ENCODE measurements at places on chromosomes 7 and 10. TPM values are rescaled to one million over a fixed set of nuclear protein-coding genes. Genes with fewer than 3 reads are reported as not detected.

GRCh38 chr10:129332476-129332875 lies 134.6 kb upstream of the MGMT start:
- no peak overlapping the region for H3K4me3 ChIP-seq
- no peaks in the 10 kb centered on the region for H3K4me1 ChIP-seq
- no peak overlapping the region for H3K27ac ChIP-seq
- no peaks in the 10 kb centered on the region for H3K27me3 ChIP-seq
- peak; percentile 6 for DNase-seq

DNA sequence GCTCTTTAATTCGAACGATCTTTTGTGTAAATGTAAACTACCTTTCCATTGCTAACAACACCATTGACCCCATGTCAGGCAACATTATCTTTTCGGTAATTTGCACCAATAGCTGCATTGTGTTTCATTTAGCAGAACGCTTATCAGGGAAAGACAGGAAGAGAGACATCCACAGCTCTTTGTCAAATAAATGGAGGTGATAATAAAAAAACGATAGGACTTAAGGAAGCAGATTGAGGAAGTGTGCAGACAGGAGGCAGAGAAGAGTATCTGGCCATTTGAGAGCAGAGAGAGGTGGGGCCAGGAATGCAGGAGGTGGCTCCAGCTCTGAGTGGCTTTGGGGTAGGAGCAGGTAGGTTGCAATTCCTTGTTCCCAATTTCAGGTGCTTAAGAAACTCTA lies 37.5 kb upstream of the ADARB2 start:
- no peaks in the 10 kb centered on the region for H3K4me1 ChIP-seq
- no peaks in the 10 kb centered on the region for H3K27me3 ChIP-seq
- H3K36me3 ChIP-seq, result no peaks in the 10 kb centered on the region
- DNase-seq, result no peak

GRCh38 chr10:113473851-113474250 lies 79.0 kb upstream of the HABP2 start:
- no peaks in the 10 kb centered on the region for H3K36me3 ChIP-seq
- H3K4me1 ChIP-seq, result no peaks in the 10 kb centered on the region
- no peaks in the 10 kb centered on the region for H3K27me3 ChIP-seq
- H3K4me3 ChIP-seq, result no peak overlapping the region
- DNase-seq, result no peak

DNA sequence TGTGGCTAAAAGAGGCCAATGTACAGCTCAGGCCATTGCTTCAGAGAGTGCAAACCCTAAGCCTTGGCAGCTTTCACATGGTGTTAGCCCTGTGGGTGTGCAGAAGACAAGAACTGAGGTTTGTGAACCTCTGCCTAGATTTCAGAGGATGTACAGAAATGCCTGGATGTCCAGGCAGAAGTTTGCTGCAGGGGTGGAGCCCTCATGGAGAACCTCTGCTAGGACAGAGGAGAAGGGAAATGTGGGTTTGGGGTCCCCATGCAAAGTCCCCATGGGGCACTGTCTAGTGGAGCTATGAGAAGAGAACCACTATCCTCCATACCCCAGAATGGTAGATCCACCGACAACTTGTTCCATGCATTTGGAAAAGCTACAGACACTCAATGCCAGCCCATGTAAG lies 12.4 kb downstream of the SORCS1 start:
- H3K4me3 ChIP-seq, result no peak overlapping the region
- H3K4me1 ChIP-seq, result no peaks in the 10 kb centered on the region
- H3K27ac ChIP-seq, result no peak overlapping the region
- H3K36me3 ChIP-seq, result no peaks in the 10 kb centered on the region
- H3K27me3 ChIP-seq, result no peaks in the 10 kb centered on the region

DNA sequence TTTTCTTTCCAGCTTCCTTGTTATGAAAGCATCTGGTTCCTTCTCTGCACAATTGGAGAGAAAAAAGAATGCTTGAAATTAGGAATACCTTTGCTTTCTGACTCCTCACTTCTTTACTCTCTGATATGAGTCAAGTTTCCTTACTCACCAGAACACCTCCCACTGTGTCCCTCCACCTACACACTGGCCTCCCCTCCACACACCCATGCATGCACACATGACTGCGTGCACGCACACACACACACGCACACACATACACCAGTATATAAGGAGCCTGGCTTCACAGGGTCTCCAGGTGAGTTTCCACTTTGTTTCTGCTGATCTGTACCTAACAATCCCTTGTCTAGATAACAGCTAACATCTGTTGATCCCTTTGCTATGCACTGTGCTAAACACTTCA lies 11.4 kb upstream of the PTER start:
- no peaks in the 10 kb centered on the region for H3K4me1 ChIP-seq
- no peak for DNase-seq
- H3K4me3 ChIP-seq, result no peak overlapping the region
- H3K27me3 ChIP-seq, result peaks cover 19% of the 10 kb centered on the region
- H3K36me3 ChIP-seq, result no peaks in the 10 kb centered on the region

- no peak for DNase-seq
- no peak within 1 kb of the TSS for H3K4me3 ChIP-seq
- no peak within 1 kb of the TSS for H3K27ac ChIP-seq
- H3K4me1 ChIP-seq, result peaks cover 6% of the 10 kb centered on the region
- H3K27me3 ChIP-seq, result no peaks in the 10 kb centered on the region
- no peaks in the 10 kb centered on the region for H3K36me3 ChIP-seq
Observed at GRCh38 chr7:75772081-75773077, at the start of gene CCL26. CCL26 (minus strand) TSS chr7:75772211; CDS start chr7:75772176, 35 bp downstream.

- no peak overlapping the region for H3K4me3 ChIP-seq
- no peaks in the 10 kb centered on the region for H3K36me3 ChIP-seq
- H3K27ac ChIP-seq, result no peak overlapping the region
Observed at GRCh38 chr10:114682121-114682520, 24.0 kb upstream of the ABLIM1 start.

DNA sequence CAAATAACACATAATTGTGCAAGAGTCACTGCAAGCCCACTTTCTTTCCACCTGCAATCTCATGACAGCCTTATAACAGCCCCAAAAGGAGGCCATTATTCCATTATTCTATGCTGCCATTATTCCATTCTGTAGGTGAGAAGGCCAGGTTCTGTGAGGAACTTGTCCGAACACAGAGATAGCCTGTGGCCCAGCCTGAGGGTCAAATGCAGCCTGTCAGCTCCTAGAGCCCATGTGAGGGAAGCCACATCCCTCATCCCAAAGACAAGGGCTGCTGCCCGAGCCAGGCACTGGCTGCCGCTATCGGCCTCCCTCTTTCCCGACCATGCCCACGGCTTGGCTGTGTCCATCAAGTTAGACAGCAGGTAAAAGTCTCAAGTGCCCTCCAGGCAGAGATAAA lies 24.1 kb upstream of the C10orf71 start:
- H3K4me3 ChIP-seq, result no peak overlapping the region
- H3K27ac ChIP-seq, result no peak overlapping the region
- no peaks in the 10 kb centered on the region for H3K4me1 ChIP-seq
- H3K27me3 ChIP-seq, result peaks cover 22% of the 10 kb centered on the region
- no peak for DNase-seq

DNA sequence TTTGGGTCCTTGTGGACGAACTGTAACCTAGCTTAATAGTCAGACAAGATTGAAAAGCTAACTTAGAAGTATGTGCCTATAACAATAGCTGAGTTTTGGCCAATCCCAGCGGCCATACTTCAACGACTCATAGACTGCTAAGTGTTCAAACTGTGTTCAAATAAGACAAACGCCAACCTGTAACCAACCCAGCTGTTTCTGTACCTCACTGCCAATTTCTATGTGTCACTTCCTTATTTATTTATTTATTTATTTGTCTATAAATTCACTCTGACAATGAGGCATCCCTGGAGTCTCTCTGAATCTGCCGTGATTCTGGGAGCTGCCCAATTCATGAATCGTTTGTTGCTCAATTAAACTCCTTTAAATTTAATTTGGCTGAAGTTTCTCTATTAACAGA lies 21.7 kb downstream of the ST8SIA6 start:
- no peaks in the 10 kb centered on the region for H3K27me3 ChIP-seq
- H3K4me3 ChIP-seq, result no peak overlapping the region
- H3K36me3 ChIP-seq, result no peaks in the 10 kb centered on the region
- DNase-seq, result no peak
- H3K4me1 ChIP-seq, result peaks cover 4% of the 10 kb centered on the region

GRCh38 chr10:94049911-94050310 lies 56.2 kb downstream of the PLCE1 start:
- no peaks in the 10 kb centered on the region for H3K4me1 ChIP-seq
- no peaks in the 10 kb centered on the region for H3K36me3 ChIP-seq
- no peak overlapping the region for H3K27ac ChIP-seq
- no peaks in the 10 kb centered on the region for H3K27me3 ChIP-seq
- DNase-seq, result no peak

DNA sequence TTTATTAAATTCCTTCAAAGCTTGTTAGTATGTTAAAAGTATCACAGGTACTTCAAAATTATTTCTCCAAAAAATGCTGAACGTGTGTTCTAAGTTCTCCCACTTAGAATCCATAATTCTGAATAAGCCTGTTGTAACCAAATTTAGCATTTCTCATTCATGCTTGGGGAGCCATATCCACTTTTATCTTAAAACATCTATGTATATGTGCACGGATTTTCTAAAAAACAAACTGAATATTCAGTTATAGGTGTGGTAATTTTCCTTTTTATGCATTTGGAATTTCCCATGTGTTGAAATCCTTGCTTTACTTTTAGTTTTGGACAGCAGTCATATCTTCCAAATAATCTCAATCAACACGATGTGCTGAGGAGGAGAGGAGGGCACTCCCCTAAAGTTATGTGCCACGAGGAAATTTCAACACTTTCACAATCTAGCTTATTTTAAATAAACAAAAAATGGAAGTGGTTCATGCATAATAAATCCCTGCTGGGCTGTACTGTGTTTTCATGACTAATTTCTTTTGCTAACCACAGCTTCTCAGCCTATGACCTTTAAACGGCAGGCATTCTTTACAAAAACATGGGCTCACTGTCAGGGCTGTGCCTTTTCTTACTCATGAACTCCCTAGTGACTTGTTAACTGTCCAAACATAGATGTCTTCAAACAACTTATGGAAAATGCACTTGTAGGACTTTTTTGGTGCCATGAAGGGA lies 380.3 kb upstream of the SEMA3C start:
- H3K27me3 ChIP-seq, result no peaks in the 10 kb centered on the region
- H3K4me3 ChIP-seq, result peak overlapping the region; percentile 10
- no peak overlapping the region for H3K27ac ChIP-seq
- peaks cover 17% of the 10 kb centered on the region for H3K4me1 ChIP-seq
- H3K36me3 ChIP-seq, result no peaks in the 10 kb centered on the region

DNA sequence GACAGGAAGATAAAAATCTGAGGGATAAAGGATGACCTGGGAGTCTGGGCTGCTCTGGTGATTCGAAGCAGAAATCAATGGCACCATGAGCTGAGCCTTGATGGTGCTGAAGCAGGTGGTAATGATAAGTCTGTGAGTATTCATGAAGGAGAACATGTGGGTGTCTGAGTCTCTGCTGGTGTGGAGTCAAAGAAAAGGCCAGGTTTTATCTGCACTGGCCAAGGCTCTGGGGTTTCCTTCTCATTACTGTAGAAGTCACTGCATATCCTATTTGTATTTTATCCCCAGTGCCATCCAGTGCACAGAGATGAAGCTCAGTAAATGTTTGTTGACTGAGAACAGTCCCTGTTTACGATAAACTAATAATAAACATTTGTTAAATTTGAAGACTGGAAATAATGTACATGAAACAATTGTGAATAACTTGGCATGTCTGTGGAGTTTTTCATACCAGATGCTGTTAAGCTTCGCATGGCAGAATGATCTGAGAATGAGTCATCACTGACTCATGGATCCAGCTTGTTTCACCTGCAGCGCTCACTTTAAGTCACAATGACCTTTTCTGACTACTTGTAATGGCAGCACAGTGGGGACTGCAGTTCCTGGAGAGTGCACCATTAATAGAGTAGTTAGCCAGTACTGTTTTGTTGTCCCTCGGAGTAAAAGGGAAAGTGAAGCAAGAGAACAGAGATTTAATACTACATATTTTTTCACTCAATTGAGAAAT lies 538.5 kb downstream of the HTR7 start:
- H3K4me3 ChIP-seq, result no peak overlapping the region
- peak overlapping the region; percentile 99 for H3K27ac ChIP-seq
- peak; percentile 96 for DNase-seq
- peaks cover 64% of the 10 kb centered on the region for H3K4me1 ChIP-seq
- no peaks in the 10 kb centered on the region for H3K36me3 ChIP-seq

Gene FXYD4
- 0.71 TPM for total RNA-seq

Gene C7orf25
- total RNA-seq, result 5.3 TPM

Gene RELN
- total RNA-seq, result 0.20 TPM

Gene TMEM184A
- total RNA-seq, result 34.8 TPM

Gene ITIH2
- 0.57 TPM for total RNA-seq

All from HCT116 (cell line).